Stimulated activated CD4-positive, alpha-beta T cell treated with anti-CD3 and anti-CD28 coated beads, Interleukin-2, amount 100 ng/mL, for 4 hours (primary cell): ENCODE measurements at places on chromosomes 2 and 18.

DNA sequence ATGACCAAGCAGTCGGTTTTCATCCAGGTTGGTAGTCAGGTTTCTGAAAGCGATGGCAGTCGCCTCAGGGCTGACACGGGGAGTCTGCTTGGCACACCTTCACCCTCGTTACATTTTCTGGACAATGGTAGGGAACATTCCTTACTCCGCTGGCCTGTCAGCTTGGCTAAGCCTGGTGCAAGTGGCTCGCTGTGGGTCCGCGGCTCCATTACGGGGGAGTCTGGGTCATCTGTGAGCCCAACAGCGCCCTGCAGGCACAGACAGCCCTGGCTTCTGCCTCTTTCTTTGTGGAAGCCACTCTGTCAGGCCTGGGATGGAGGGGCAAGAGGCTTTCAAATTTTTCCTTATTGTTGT, 95.6 kb downstream of the HDAC4 start:
- no peak for DNase-seq

DNA sequence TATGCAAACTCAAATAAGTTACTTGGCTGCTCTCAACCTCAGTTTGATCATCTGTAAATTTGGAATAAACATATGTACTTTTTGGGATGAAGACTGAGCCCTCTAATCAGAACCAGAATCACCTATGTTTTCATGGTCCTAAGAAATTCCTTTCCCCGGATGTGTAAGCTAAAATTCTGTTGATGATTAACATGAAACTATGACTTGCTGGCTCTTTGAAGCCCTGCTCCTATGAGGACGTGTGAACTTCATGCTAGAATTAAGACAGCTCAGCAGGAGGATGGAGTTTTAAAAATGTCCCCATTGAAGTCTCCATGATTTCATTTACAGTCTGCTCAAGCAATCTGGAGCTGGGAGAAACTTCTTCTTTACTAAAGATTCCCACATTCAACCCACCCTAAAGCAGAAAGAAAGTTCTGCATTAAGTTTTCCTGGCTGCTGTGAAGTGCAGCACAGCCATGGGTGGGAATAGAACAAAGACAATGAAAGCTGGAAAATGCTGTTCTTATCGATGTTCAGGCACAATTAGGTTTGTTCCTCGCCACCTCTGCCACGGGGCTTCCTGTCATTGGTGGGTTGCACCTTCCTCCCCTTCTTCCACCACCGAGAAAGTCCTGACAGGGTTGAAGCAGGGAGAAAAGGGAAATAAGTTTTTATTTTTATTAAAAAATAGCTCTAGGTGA, 50.9 kb downstream of the ADCYAP1 start:
- DNase-seq, result no peak

GRCh38 chr2:101794141-101794540, 96.6 kb downstream of the MAP4K4 start:
- DNase-seq, result no peak

- no peak for DNase-seq
Measured at GRCh38 chr18:48842259-48843061, 108.3 kb downstream of the SMAD7 start.

DNA sequence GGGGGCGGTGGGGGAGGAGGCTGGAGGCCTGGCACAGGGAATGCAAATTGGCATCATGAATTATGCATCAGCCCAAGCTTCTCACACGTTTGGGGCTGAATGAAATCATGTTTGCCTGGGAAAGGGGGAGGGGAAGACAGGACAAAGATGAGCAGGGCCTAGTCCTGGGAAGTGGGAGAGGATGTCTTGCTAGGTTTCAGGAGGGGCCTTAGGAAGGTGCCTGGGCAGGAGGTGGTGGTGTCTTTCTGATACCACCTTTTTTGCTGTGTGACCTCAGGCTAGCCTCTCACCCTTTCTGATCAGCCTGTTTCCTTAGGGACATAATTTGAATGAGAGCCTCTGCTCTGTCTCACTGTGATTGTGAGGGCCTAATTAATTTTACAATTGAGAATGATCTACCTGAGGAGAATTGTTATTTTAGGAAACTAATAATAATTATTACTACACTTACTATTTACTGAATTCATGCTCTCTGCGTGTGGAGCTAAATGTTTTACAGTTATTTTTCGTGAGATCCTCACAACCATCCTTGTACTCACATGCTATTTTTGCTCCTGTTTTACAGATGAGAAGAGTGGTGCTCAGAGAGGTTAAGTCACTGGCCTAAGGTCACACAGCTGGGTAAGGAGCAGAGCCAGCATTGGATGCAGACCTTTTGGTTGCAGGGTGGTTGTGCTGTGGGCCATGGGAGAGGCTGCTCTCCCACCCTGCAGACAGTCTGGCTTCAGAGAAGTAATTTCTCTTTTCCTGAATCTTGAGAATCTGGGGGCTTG, 39.6 kb downstream of the INHBB start:
- no peak for DNase-seq

DNA sequence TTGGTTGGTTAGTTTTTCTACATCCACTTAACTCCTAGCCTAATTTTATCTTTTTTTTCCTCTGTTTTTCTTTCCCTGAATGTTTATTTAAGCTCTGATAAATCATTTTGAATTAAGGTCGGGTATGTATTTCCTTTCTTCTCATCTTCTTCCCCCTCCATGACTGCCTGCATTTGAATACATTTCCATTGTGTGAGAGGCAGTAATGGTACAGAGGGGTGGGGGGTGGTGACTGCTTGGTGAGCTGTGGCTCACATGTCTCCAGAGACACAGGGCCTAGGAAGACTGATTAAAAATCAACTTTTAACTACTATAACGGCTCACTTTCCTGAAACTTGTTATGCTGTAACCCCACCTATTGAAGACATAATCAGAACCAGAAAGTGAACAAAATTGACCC, 58.0 kb downstream of the NEDD4L start:
- no peak for DNase-seq

DNA sequence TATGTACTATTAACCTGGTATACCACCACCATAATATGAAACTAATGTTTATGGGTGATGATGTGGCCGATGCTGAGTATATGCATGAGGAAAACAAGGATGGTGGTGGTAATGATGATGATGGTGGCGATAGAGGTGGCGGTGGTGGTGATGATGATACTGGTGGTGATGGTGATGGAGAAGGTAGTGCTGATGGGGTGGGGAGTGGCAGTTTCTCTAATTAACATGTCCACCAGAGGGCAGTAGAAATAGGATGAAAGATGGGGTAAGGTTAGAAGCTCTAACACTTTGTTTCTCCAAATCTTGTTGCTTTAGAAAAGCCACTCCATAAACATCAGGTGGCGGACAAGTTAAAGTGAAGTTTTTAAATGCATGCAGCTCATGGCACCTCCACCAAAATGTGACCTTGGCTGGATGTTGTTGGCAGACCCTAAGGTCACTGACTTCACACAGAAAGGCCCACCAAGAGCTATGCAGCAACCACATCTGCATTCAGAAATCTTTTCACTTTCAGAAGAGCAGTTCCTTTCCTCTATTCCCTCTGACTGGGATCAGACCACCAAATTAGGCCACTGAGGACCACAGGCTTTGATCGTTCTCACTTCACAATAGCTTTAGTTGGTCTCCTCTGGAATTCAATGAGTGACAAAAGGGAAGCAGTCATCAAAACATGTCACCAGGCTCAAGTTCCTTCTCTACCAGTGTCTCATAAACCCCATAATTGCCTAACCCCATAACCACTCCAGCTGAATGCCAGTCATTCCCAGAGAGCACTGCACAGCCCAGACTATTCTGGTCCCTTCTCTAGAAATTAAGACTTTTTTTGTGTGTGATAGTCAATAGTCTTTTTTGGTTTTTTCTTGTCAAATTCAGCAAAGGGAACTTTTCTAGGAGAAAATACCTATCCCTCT, 7.5 kb upstream of the BCL11A start:
- no peak for DNase-seq

GRCh38 chr2:43111788-43112554, 114.4 kb downstream of the ZFP36L2 start:
- DNase-seq, result no peak

DNA sequence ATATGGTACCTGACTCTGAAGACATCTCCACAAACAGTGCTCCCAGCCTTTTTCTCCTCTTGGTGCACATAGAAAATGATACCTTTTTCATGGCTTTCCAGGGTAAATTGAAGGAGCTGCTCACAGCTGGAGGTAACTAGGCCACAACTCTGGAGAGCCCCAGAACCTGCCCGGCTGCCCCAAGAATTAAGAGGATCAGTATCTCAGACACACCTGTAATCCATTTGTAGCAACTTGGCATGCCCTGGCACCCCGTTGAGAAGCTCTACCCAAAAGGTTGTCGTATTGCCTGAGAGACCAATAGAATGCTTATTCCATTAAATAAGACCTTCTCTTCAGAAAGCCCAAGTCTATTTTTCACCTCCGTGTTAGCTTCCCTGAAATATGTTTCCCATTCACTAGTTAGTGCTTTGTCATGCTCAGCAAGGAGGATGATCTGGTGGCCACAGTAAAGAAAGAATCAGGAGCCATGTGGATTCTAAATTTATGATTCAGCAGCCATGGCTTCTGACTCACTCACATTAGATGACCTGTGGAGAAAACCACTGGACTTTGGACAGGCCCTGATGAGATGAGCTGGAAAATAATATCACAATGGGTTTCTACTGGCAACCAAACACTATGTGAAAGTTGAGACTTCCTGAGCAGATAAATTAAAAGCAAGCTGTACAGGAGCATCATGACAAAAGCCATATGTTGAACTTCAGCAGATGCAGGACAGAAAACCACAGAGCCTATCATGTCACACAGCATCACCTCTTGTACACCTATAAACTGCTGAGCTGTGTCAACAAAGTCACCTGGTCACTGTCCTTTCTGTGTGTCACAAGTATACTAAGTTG, 253.3 kb upstream of the OSR1 start:
- no peak for DNase-seq

- DNase-seq, result no peak
Measured at GRCh38 chr2:20917719-20918572, 95.0 kb upstream of the LDAH start.

- DNase-seq, result peak; percentile 41
Measured at GRCh38 chr2:38750011-38750890, 910 bp downstream of the SRSF7 start.

DNA sequence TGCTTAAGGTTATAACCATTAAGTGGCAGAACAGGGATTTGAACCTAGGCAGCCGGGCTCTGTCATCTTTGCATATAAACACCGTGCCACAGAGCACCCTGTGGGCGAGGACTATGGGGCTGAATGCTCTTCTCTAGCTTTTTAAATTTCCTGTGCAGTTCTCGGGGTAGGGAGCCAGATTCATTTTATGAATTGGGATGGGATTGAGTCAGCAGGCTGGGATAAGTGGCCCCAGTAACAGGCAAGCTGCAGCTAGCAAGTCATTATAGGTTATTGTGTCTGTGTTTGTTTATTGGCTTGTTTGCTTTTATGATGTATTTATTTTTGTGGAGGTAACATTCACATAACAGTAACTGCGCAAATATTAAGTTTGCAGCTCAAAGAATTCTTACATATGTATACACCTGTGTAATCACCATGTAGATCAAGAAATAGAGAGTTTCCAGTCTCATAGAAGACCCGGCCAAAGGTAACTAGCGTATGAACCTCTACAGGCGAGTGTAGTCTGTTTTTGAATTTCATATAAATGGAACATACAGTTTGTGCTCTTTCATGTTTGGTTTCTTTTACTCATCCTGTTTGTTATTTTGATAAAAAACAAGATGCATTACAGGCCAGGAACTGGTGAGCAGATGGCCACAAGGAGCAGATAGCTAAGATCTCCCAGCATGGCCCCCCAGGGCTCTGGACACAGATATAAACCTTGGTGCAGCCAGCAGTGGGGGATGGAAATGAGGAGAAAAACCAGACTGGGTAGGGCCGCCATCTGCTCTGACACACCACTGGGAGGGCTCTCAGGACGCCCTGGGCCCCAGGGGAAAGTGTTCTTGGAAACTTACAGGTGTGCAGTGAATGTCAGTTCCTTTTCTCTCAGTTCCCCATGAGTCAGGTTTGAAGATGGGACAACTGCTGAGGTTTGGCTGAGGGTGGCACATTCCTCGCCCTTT, 49.2 kb upstream of the GPR155 start:
- no peak for DNase-seq
